ENCODE measurements at places on chromosomes 4 and X. TPM values are rescaled to one million over a fixed set of nuclear protein-coding genes. Genes with fewer than 3 reads are reported as not detected.

Gene SATL1
- 0.42 TPM for total RNA-seq

GRCh38 chr4:152185786-152186550 is 349.9 kb downstream of the FBXW7 start:
- no peak for ATAC-seq

GRCh38 chr4:86730310-86730709 is 118.9 kb downstream of the SLC10A6 start:
- ATAC-seq, result no peak

- ATAC-seq, result no peak
Observed at GRCh38 chr4:30264465-30264864, 455.7 kb upstream of the PCDH7 start.

DNA sequence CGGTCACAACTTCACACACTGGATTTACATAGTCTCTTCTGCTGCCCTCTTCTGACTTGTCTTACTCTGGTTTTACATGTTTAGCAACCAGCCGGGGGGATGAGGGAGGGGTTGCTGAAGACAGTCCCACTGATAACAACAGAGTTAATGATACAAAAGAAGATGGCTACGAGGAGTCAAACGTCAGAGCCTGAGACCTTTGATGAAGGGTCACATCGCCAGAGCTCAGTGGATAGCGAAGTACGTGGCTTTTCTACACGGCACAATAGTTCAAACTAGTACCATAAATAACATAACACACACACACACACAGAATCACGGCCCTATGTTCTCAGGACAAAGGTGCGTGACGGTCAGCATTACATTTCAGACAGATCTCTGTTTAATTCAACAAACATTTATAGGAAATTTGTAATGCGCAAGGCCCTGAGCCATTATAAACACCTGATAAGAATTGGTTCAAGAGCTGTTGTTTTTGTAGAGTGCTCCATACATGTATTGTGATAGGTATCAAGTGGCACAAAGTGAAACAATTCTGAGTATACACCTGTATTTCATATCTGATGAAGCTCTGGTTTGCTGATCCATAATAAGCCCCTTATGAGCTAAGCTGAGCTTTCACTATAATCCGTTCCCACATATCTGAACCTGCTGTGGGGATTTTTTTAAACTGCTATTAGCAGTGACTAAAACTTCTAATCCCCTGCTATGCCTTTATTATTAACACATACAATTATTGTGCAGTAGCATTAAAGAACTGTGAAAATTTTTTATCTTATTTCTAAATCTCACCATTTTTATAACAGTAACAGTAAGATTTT is 100.0 kb downstream of the NR3C2 start:
- ATAC-seq, result peak; percentile 21

DNA sequence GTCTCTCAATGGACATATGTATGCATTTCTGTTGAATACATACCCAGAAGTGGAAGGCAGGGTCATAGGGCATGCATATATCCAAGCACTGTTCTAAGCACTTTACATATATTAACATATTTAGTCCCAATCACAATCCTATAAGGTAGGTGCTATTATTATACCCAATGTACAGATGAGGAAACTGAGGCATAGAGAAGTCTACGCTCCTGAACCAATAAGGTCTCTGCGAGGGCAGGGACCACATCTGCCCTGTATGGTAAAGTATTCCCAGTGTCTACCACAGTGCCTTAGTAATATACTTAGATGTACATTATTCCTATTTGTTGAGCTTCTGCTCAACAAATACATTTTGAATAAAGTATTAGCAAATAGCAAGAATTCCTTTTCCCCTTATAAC is 5.2 kb downstream of the PPAT start:
- no peak for ATAC-seq

DNA sequence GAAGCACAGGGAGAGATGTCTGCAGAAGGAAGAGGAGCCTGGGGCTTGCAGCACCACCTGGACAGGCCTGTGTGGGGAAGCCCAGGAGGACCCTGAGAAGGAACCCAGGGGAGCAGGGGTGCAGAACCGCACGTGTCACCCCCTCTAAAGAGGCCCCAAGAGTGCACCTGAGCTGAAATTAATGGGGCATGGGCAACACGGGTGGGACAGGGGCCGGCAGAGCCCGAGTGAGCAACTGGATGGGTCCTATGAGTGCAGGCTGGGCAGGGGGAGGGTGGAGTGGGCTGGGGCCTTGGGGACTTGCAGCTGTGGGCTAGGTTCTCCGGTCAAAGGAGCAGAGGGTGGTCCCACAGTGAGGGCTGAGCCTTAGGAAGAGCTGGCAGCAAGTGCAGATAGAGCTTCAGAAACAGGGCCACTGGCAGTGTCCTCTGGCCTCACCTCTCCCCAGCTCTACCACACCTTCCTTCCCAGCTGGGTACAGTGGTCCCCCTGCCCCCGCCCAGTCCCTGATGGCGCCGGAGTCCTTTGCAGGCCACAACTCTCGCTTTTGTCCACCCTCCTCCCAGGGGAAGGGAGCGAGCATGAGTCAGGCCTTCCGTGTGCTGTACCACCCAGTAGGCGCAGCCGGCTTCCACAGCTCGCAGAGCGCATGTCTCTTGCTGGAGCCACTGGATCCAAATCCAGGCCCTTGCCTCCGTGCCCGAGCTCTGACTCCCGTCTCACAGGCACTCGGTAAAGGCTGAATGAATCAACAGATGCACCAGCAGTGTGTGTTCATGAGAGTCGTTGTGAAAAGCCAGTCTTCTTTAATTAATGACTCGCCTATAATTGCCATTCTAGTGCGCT is 131.6 kb downstream of the HMX1 start:
- ATAC-seq, result no peak

Gene SPARCL1
- total RNA-seq, result 0.53 TPM

DNA sequence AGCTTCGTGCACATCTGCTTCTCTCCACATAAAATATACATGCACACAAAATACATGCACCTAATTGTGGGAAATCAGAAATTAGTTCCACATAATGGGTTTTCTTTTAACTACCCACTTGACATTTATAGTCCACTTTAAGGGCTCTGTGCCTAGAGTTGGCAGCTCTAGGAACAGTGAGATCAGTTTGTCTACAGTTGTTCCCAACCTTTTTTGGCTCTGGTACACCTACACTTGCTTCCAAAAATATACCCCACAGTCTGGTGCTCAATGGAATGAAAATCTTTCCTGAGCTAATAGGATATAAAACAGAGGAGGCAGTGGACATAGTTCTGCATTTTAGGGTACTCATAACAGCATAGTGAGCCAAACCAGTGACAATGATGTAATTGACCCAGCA is 36.1 kb downstream of the HDAC8 start:
- no peak for ATAC-seq

GRCh38 chrX:7100022-7100421 is 47.5 kb upstream of the STS start:
- no peak for ATAC-seq

GRCh38 chrX:132375941-132376340 is 112.9 kb downstream of the MBNL3 start:
- no peak for ATAC-seq

DNA sequence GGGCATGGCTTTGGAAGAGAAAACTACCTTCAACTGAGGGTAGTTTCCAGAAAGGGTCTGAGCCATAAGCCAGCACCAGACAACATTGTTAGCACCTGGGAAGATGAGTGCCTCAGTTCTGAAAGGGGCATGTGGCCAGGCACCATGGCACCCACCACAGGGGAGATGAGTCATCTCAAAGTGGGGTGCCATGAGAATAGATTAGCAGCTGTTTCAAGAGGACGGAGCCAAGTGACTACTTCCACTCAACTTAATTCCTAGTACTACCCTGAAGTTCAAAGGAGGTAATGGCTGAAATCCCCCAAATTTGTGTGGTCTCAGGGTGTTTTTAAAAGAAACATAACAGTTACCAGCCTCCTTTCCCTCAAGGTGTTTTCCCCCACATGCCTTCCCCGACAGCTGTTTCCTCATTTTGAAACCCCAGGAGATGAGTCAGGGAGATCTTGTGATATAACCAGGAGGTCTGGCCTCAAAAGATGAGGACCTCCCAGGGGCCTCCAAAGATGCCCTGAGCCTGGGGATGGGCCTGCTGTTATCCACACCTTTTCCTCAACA is 27.8 kb upstream of the FTHL17 start:
- ATAC-seq, result no peak

GRCh38 chr4:113772319-113772718 is 10.8 kb upstream of the CAMK2D start:
- no peak for ATAC-seq

Gene TXK
- 0.53 TPM for total RNA-seq

GRCh38 chrX:30748342-30748960 is 95.2 kb downstream of the GK start:
- ATAC-seq, result no peak

GRCh38 chrX:133838761-133839676 is 146.4 kb downstream of the GPC3 start:
- ATAC-seq, result no peak

Gene FAAH2
- not detected for total RNA-seq

Gene RHOH
- total RNA-seq, result 0.46 TPM

Gene IL21
- total RNA-seq, result 0.15 TPM

Gene S100P
- total RNA-seq, result 4.4 TPM

DNA sequence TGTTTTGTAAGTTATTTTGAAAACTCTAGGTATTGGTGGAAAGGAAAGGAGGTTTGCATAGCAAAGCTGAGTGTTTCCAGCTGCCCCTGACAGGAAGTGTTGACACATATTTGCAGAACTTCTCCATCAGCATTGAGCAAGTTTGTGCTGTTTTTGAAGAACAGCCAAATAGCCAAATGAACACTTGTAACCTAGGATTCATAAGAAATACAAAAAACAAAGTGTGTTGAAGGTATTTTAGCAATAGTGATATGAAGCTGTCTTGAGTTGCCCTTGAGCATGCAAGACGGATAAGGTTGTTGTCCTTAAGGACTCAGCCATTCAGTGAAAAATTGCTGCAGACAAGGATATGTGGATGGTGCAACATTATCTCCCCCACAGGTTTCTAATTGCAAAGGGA is 68.3 kb upstream of the PGM2 start:
- ATAC-seq, result no peak

DNA sequence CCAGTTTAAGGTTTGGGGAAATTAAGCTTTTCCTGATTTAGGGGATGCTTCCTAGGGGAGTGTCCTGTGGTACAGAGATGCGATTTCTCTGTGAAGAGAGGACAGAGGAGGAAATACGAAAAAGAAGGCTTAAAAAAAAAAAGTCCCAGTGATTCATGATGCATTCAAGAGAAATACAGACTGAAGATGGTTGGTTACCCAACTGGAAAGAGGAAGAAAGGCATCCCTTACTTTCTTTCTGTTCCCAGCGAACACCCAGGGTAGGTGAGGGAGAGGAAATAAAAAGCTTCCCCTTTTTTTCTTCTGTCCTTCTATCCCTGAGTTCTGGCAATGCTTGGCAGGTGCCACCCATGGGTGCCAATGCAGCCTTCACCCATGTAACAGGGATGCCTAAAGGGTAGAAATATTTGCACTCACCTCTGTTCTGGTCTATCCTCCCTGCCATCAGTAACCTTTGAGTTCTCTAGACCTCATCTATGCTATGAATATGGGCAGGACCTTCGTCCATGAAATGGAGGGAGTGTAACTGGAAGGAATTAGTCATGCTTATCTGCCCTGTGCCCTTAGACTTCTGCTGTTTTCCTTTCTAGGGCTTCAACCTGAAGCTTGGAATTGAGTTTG is 230.1 kb upstream of the GALNTL6 start:
- no peak for ATAC-seq

DNA sequence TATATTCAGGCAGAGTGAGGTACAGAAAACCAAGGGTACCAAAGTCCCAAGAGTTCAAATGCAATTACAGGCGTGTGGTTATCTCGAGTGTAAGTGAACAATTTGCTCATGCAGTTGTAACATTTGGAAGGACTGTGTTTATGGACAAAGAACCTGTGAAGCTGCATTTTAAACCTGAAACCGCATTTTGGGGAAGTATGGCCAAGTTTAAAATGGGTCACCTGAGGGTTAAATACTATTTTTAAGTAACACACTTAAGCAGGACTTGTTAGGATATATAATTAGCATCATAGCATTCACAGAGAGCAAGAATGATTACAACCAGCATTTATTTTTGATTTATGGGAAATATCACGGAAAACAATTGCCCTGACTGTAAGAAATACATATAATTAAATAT is 79.1 kb upstream of the LCORL start:
- no peak for ATAC-seq

Gene FAT1
- total RNA-seq, result 43.7 TPM

GRCh38 chr4:14364953-14365536 is 637.2 kb upstream of the CPEB2 start:
- no peak for ATAC-seq

- no peak for ATAC-seq
Observed at GRCh38 chr4:8614365-8615193, 22.0 kb downstream of the CPZ start.

DNA sequence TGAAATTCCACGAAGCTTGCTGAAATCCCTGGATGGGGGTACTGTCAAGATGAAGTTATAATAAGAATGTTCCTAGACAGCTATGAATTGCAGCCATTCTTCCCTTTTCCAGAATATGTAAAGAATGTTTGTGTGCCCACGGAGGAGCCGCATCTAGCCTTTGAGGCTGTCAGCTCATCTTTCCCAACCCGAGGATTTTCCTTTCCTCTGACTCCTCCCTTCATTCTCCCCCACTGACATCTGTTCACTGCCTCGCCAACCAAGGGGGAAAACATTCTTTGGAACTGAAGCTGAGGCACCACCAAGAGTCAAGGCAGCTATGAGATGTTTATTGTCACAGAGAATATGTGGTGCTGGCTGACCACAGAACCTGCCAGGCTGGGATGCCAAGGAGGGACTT is 8.8 kb downstream of the NHSL2 start:
- no peak for ATAC-seq

GRCh38 chrX:35890699-35891098 is 28.8 kb upstream of the CFAP47 start:
- ATAC-seq, result no peak

DNA sequence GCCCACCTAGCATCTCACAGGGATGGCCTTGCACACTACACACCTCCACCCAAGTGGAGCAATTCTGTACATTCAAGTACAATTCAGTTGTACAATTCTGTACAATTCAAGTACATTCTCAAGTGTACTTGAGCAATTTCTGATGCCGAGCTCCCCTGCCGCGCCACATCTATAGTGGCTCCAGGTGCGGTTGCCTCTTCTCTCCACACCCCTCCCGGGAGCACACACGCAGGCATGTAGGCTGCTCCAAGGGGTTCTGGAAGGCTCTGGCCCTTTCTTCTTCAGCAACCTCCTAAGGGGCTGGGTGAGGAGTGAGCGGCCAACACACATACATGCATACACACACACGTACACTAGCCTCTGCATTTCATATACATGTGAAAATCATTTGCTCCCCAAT is 18.9 kb upstream of the DUSP9 start:
- ATAC-seq, result no peak

DNA sequence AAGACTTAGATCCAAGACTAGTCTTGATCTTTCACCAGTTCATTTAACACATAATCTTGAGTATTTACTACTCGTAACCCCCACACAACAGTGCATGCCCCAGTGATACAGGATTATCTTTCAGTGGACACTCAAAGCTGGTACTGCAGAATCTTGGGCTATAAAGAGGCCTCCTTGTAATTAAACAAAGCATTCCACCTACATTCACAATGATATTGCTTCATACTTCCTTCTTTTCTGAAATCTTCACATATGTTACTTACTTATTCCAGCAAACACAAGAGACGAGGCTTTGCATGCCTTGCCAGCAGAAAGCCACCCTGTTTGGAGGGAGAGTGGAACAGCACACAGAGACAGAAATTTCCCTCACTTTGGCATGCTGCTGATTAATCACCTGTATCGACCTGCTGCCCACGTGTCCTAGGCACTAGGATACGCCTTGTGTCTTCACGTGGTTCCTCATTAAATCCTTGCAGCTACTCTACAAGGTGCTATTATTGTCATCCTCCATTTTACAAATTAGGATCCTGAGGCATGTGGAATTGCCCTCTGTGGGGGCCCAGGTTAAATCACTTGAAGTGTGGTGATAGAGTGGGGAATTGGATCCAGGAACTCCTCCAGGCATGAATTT is 77.3 kb downstream of the FAM184B start:
- no peak for ATAC-seq

Data from motor neuron (in vitro differentiated cells).